Kasumi-1 (cell line): ENCODE measurements at places on chromosomes 12 and 14.

DNA sequence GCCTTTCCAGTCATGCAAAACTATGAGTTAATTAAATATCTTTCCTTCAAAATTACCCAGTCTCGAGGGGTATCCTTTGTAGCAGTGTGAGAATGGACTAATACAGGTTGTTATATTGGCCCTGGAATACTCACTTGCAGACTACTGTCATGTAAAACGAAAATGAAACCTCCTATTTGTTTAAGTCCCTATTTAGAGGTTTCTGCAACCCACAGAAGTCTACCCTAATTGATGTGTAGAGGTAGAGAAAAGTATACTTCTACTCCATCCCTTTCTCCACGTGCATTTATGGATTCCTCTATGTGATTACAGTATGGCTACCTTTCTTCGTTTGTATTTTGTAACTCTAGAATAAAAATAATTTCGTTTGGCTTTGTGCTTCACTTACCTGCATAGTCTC lies 371.1 kb downstream of the FSCB start:
- DNase-seq, result no peak

DNA sequence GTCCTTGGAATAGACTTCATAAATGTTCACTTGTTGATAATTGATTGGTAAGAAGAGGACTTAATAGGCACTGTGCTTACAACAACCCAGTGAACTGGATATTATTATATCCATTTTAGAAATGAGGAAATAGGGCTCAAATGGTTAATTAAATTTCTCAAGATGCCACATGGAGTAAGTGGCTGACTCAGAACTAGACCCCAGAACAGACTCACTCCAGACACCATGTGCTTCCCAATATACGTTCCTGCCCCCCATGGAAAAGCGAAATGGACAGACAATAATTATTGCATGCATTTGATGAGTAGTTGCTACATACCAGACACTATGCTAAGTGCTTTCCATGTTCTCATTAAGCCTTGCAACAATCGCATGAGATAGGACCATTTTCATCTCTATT lies 895 bp upstream of the ANKS1B start:
- DNase-seq, result no peak

DNA sequence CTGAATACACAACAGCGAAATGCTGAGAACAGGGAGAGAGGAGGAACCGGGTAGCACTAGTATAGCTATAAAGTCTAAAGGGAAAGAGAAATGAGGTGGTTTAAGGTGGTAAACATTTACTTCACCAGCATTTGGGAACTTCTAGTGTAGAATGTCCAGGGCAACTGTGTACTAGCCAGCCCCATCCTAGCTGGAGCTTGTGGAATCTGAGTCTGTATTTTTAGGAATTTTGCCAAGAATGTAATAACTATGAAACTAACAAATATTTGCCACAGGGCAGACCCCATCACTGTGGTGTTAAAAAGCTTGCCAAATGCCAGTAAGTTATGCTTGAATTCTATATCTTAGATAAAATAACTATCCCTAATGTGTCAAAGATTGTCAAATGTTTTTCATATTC lies 398.9 kb upstream of the MIS18BP1 start:
- no peak for DNase-seq

- no peak for DNase-seq
Observed at GRCh38 chr14:52951681-52952554, 1.1 kb upstream of the FERMT2 start.

GRCh38 chr12:52204931-52205505 lies 13.2 kb upstream of the KRT80 start:
- DNase-seq, result no peak

GRCh38 chr12:80419644-80420043 lies 24.4 kb upstream of the PTPRQ start:
- DNase-seq, result no peak

DNA sequence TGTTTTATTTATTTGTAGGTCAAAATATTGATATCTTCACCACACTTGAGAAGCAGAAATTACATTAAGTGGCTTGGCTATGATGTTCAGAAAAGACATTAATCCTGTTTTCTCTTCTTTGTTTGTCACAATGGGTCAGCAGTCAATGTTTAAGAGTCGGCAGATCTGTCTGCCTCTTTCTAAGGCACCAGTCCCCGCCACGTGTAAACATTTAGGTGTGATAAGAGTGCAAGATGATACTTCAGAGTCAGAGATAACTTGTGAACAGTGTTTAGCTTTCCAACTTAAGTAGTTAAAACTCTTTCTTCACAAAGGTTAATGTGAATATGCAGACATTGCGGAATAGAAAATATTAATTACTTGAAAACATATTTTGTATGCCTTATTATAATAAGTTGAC lies 160.9 kb downstream of the OTOGL start:
- DNase-seq, result no peak

DNA sequence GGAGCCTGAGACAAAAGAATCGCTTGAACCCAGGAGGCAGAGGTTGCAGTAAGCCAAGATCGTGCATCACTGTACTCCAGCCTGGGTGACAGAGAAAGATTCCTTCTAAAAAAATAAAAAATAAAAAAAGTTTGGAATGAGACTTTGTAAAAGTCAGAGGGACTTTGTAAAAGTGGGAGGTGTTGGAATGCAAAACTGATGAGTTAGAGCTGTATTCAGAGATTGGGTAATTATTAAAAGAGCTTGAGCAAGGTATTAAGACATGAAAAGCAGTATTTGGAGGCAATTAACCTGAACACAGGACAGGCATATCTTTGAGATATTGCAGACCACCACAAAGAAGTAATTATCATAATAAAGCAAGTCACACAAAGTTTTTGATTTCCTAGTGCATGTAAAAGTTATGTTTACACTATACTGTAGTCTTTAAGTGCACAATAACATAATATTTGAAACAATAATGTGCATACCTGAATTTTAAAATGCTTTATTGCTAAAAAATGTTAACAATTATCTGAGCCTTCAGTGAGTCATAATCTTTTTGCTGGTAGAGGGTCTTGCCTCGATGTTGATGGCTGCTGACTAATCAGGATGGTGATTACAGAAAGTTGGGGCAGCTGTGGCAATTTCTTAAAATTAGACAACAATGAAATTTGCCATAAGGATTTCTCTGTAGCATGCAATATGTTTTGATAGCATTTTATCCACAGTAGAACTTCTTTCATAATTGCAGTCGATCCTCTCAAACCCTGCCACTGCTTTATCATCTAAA lies 33.1 kb downstream of the PHLDA1 start:
- DNase-seq, result no peak

DNA sequence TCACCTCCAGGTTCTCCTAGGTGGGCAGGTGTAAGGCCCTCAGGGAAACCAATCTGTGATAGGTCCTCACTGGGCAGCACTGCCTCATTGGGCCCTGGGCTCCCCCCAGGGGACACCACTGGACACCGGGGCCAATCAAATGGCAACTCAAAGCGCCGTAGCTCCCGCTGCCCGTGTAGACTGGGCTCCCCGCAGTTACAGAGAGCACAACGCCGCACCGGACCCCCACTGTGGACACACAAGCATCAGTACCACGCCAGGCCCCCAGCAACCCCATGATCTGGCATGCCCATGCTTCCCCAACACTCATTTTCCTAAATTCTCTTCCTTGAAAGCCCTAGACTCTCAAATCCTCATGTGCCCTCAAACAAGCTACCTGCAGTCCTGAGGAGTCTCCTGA lies 6.1 kb downstream of the KMT2D start:
- no peak for DNase-seq
